ENCODE measurements at places on chromosomes 2 and 18. TPM values are rescaled to one million over a fixed set of nuclear protein-coding genes. Genes with fewer than 3 reads are reported as not detected.

NAT8 gene
- not detected for total RNA-seq

CDH7 gene
- 0.44 TPM for total RNA-seq

ELOA2 gene
- not detected for total RNA-seq

SLC5A7 gene
- total RNA-seq: not detected

ERFE gene
- total RNA-seq: 0.41 TPM

FAM161A gene
- total RNA-seq: 6.9 TPM

DNA sequence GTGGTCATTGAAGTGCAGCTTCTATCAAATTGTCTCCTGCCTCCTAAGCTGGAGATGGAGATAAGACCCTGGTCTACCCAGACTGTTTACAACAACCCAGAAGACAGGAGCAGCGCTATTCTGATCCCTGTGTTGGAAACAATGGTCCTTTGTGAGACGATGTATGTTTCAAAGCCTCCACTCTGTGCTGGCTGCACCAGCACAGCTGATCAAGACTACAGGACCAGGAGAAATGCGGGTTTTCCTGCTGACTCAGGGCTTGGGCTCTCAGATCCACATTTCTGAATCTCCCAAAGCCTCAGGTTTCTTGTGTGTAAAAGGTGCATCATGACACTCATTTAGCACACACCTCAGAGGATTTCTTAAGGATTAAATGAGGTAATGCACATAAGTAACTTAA is 92.0 kb downstream of the POU3F3 start:
- no peak for DNase-seq

DNA sequence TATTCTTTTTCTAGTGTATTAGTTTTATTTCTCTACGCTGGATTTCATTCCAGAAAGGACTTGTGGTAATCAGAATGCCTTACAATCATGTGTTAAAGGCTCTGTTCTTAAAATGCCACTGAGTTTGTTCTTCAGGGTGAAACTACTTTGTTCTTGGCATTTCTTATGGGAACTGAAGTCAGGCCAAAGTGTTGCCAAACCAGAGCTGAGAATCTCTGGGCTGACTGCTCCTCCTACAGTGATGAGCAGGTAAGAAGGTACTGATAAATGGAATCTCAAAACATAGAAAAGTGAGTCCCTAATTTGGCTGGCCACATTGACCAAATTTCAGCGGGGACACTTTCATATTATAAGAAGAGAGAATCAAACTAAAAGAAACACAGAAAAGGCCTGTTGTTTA is 55.1 kb upstream of the ZNF397 start:
- DNase-seq: no peak

DNA sequence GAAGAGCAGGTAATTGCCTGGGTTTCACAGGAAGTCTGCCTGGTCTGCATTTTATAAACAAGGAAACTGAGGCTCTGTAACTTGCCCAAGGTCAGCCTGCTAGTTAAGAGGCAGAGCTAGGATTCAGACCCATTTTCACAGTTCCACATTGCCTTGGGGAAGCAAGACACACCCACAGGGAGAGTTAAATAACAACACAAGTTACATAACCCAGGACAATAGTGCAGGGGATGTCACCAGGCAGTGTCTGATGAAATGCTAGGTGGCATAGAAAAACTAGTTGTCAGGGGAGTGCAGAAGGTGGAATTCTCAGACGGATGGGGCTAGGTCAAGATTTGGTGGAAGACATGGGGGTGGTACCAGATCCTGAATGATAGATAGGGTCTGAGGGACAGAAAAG is 69.7 kb downstream of the PRKCE start:
- no peak for DNase-seq

- no peak for DNase-seq
These were observed 2.9 kb upstream of the SLC4A3 start for GRCh38 chr2:219624565-219624964.

DNA sequence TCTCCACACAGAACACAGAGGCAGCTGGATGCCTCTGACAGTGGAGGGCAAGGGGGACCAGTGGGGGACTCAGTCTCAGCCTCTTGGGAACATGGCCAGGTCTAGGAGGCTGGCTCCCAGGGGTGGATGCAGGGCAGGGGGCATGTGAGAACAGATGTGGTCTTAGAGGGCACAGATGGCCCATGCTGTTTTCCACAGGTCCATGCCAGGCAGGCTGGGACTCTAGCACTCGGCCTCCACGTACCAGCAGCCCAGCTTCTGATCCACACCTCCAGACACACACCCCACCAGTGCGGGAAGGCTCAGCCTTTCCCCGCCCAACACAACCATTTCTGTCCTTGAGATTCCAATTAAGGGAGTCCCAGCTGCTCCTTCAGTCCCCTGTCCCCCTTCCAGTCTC is 42.4 kb downstream of the TNS1 start:
- no peak for DNase-seq

GRCh38 chr2:54122939-54123338 is 7.5 kb downstream of the ACYP2 start:
- DNase-seq: no peak

DNA sequence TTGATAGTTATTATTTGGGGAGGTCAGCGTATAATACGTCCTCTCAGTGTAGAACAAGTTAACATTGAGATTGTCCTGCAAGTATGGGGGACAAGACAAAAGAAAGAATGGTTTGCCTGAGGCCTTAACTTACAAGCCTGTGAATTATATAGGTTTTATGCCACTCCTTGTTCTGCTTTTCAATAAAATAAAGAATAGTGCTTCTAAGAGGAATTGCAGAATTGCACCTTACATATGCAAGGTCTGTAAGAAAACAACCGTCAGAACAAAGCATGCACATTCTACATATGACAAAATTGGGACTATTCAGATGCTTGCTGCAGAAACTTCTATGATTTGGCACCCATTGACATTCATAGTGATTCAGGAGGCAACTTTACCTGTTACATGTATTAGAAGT is 785.0 kb downstream of the NR4A2 start:
- no peak for DNase-seq

- no peak for DNase-seq
These were observed 97.1 kb downstream of the TEX51 start for GRCh38 chr2:126995621-126996377.

DNA sequence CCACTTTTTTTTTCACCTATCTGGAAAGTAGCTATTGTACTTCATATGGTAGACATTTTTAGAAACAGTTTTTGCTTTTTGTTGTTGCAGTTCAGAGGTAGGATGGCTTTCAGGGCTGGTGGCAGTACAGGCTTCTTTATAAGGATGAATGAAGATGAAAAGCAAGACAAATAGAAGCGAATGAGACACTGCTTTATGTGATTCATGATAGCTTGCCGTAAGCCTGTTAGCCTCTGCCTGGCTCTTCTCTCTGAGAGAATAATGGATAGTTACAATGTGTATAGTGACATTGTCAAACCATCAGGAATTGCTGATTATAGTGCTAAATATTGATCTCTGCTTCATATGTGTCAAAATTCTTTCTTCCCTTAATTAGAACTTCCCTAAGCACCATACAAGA is 173.7 kb downstream of the NR4A2 start:
- DNase-seq: no peak

- DNase-seq: no peak
These were observed 81.8 kb upstream of the TGIF1 start for GRCh38 chr18:3368193-3368592.

GRCh38 chr2:15753811-15754702 is 162.4 kb downstream of the DDX1 start:
- DNase-seq: no peak

GRCh38 chr2:46803911-46804670 is 111.5 kb downstream of the MCFD2 start:
- DNase-seq: no peak

GRCh38 chr2:3670941-3671340 is 12.9 kb downstream of the ALLC start:
- DNase-seq: no peak

GRCh38 chr2:172561270-172561669 is 5.4 kb downstream of the PDK1 start:
- no peak for DNase-seq

- no peak for DNase-seq
These were observed 222.6 kb upstream of the SALL3 start for GRCh38 chr18:78757014-78757413.

DNA sequence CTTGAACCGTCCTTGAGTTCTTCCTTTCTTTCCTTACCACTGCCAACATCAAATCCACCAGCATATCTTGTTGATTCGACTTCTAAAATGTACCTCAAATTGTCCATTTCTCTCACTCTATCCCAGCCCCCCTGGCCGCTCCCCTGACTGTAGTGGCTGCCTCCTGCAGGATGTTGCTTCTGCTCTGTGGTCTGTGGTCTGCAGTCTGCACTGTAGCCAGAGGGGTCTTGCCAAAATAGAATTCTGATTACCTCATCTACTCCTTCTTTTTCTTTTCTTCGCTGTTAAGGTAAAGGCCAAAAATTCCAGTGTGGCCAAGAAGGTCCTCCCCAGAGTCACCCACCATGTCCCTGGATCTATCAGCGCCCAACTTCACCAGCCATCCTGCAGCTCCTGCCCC is 79.5 kb upstream of the ALPP start:
- DNase-seq: no peak

GRCh38 chr2:186995092-186995491 is 146.1 kb upstream of the ZSWIM2 start:
- no peak for DNase-seq

GRCh38 chr2:194870974-194871535 is 786.0 kb upstream of the SLC39A10 start:
- no peak for DNase-seq

- DNase-seq: no peak
These were observed 310.8 kb downstream of the TGIF1 start for GRCh38 chr18:3760741-3761140.

- DNase-seq: no peak
These were observed 189.3 kb downstream of the LTBP1 start for GRCh38 chr2:33136056-33136455.

GRCh38 chr2:37973615-37974353 is 48.7 kb downstream of the RMDN2 start:
- no peak for DNase-seq
